ENCODE measurements at places on chromosomes 3 and 15. TPM values are rescaled to one million over a fixed set of nuclear protein-coding genes. Genes with fewer than 3 reads are reported as not detected.

GRCh38 chr3:171346582-171347300 lies 113.5 kb downstream of the TNIK start:
- DNase-seq = no peak

CEMIP gene
- polyA plus RNA-seq = not detected

DNA sequence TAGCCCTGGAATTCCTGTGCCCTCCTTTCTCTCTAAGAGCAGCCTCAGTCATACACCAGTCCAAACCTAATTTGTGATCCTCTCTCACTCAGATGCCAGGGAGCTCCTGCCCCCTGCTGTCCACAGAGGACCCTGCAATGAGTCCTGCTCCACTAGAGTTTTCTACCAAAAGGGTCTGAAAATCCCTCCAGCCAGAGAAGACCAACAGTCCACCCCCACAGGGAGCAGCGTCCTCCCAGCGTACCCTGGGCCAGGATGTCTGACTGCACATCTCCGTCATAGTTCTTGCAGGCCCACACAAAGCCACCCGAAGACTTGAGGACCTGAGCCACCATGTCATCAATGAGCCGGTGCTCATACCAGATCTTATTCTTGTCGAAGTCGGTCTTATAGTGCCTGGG lies 15.4 kb downstream of the IDH2 start:
- peak; percentile 38 for DNase-seq

CAMK2N2 gene
- polyA plus RNA-seq = not detected

GRCh38 chr15:101305820-101306255 lies 10.8 kb upstream of the SNRPA1 start:
- DNase-seq = no peak

DNA sequence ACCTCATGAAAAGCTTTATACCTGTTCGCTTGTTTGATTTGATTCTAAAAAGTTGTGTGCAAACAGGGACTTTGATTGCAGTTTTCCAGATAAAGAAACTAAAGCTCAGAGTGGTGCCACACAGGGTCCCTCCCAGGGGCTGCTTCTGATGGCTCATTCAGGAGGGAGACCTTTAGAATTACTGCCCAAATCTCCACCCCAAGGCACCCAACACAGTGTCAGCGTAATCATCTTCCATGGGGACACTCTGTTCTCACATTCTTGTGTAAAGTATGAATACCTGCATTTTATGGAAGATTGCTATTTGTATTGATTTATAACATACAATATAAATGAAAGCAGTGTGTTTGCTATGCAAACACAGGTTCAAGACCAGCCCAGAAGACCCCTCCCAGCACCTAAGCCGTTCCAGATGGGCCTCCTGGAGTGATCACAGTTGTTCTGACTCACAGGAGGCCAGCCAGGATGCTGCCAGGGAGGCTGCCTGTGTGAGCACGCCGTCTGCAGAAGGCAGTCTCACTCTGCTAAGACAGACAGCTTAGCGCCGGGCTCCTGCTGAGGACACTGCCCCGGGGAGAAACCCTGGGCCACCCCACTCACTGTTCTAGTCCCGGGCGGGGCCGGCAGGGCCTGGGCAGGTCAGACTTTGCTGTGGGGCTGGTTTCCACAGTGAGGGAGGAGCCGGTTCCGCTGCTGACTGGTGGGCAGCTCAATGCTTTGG lies 185.6 kb downstream of the FAM43A start:
- peak; percentile 12 for DNase-seq

DNA sequence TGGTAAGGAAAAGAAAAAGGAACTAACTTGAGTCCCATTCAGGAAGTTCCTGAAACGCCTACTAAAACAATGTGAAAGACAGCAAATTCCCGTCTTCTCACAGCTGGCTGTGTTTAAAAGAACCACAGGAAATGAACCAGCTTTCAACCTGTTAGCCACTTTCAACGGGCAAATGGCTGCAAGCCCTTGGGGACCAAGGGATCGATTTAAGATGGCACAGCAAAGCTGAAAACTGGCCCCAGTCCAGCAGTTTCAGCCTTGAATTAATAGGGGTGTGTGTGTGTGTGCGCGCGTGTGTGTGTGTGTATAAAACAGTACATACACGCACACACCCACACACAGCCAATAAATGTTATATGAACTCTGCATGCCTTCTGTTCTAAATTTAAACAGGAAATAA lies 168.7 kb upstream of the TMCO5A start:
- no peak for DNase-seq

DNA sequence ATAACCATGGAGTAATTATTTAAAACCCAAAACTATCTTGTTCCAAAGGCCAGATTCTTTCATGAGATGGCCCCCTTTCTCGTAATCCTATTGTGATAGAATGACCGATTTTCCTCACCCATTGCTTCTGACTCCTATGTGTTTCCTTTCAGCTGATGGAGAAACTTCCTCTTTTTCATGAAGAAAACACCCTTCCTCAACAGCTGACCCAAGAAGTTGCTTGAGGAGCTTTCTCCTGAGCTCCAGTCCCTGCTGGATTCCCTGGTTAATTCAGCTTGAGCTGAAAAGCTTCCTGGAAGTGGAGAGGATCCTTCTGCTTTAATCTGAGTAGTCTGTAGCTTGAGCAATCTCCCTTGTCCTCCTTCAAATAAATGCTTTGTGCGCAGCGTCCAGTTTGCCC lies 75.0 kb downstream of the BFSP2 start:
- DNase-seq = no peak

P3H2 gene
- polyA plus RNA-seq = not detected

CYP8B1 gene
- polyA plus RNA-seq = not detected

DNAJA4 gene
- polyA plus RNA-seq = 4.9 TPM

DNA sequence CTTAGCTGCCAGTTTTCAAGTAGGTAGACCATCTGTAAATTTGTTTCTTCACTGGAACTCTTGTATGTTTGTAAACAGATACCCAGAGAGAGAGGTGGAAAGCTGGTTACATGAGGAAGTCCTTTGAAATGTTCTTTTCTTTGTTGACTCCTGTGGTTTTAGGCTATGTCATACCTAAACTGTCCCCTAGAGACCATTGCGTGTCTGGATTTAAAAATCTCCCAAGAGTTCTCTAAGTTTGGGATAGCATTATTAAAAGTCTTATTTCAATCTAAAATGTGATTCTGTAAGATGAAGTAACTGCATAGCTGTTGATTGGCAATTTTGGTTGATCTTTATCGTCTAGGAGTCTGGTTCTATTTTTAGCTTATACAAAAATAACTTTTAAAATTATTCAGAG lies 127.2 kb downstream of the GHSR start:
- DNase-seq = no peak

DNA sequence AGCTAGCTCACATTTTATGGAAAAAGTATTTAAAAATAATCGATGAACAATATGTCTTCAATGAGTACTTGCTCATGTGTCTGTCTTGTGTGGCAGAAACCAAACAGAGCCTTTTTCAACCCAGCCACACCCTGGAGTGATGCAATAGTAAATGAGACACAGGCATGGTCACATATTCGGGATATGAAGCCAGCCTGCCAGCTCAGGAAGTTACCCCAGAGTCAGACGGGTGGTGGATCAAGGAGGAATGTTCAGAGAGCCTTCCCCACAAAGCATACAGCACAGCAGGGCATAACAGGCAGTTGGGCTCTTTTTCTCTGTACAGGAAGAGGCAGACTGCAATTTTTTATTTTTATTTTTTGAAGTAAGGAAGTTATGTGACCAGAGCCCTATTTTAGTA lies 27.3 kb downstream of the LARP6 start:
- no peak for DNase-seq

- DNase-seq = no peak
These were observed 43.7 kb upstream of the IGSF10 start for GRCh38 chr3:151504606-151505005.

GRCh38 chr3:37259291-37259690 lies 84.9 kb upstream of the LRRFIP2 start:
- no peak for DNase-seq

DNA sequence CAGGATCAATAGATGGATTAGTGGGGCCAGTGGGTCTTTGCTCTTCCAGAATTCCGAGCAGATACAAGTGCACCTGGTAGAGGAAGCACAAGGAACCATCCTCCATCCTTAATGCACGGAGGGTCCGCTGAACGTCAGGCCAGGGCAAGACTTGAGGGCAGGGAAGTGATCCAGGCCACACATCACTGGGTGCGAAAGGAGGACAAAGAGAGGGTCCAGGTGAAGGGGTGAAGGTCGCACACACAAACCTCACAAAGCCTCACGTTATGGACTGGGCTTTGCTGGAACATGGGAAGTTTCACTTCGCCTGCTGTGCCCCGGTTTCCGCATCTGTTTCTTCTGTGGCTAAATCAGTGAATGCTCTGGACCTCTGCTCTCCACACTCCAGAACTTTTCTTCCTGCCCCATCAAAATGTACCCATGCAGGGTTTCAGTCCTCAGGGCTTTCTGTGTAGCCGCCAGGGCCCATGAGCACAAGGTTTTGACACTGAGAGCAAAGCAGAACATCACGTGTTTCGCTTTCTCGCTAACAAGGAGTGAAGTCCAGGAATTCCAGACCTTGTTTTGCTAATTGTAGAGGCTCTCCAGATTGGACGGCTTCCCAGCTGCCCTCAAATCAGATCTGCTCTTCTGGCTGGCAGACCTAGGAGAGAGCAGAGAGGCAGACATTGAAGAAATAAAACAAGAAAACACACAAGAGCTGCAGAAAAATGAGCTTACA lies 56.3 kb downstream of the KLF15 start:
- no peak for DNase-seq

GRCh38 chr15:37142371-37142770 lies 42.0 kb upstream of the MEIS2 start:
- no peak for DNase-seq

- no peak for DNase-seq
These were observed 203.8 kb upstream of the CD96 start for GRCh38 chr3:111338059-111338698.

PRR20G gene
- not detected for polyA plus RNA-seq

PIGZ gene
- polyA plus RNA-seq = not detected

CMTM6 gene
- polyA plus RNA-seq = 96.8 TPM

- no peak for DNase-seq
These were observed 22.6 kb upstream of the SLC41A3 start for GRCh38 chr3:126106336-126107202.

CHST13 gene
- not detected for polyA plus RNA-seq

- DNase-seq = no peak
These were observed 19.9 kb upstream of the RTP2 start for GRCh38 chr3:187722206-187722612.

- no peak for DNase-seq
These were observed 5.8 kb downstream of the PLXNB1 start for GRCh38 chr3:48423883-48424695.

TMC3 gene
- not detected for polyA plus RNA-seq

- no peak for DNase-seq
These were observed 3.7 kb downstream of the IGF2BP2 start for GRCh38 chr3:185820973-185821758.

GRCh38 chr3:16070707-16071106 lies 103.8 kb upstream of the GALNT15 start:
- DNase-seq = no peak

GRCh38 chr15:40940296-40940801 lies 11.2 kb downstream of the DLL4 start:
- no peak for DNase-seq

- no peak for DNase-seq
These were observed 13.7 kb downstream of the PDHB start for GRCh38 chr3:58419780-58420507.

DNA sequence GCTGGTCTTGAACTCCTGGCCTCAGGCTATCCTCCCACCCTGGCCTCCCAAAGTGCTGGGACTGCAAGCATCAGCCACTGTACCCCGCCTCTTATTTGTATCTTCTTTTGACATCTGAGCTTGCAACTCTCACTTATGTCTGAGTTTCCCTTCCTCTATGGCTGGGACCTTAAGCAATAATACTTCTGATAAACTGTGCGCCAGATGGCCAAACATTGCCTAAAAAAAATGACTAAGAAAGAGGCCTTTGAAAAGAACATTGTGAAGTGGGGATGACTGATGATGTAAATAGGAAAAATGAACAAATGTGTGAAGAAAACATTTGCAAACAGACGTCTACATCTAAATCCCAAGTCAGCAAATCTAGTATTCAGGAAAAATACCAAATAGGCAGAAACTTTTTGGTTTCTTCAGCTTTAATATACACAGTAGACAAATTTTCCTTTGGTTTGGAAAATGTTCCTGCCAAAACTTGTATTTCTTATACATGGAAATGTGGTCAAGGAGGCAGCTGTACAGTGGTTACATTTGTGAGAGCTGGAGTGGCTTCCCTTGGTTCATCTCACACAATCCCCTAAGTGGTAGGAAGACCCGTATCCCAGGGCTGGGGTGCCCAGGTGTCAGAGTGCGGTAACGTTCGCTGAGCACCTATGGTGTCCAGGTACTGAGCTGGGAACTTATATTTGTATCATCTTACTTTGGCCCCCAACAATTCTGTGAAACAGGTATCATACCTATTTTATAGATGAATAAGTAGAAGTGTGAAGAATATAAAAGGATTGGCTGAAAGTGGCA lies 11.6 kb upstream of the TFRC start:
- no peak for DNase-seq

Measured in naive B cell (primary cell).